SK-N-MC (cell line): ENCODE measurements at places on chromosomes 1 and 21.

GRCh38 chr1:29683472-29683871 lies 447.1 kb downstream of the PTPRU start:
- no peak for DNase-seq

- no peak for DNase-seq
Measured at GRCh38 chr21:35284199-35284598, 235.1 kb upstream of the RUNX1 start.

- DNase-seq, result no peak
Measured at GRCh38 chr1:1629430-1630190, 2.4 kb upstream of the MMP23B start.

DNA sequence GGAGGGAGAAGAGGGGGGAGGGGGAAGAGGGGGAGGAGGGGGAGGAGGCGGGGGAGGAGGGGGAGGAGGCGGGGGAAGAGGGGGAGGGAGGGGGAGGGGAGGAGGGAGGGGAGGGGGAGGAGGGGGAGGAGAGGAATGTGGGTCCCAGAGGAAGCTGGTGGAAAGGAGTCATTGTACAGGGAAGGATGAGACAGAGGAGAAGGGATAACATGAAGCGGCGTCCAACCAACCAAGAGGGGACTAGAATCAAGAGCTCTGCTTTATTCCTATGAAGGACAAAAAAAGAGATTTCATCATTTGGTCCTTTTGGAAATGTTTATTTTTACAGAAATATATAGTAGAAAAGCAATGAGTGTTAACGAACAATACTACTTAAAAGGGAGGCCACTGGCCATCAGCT lies 24.5 kb downstream of the COA6 start:
- DNase-seq, result no peak

GRCh38 chr1:115074839-115075534 lies 14.3 kb downstream of the TSPAN2 start:
- DNase-seq, result no peak

DNA sequence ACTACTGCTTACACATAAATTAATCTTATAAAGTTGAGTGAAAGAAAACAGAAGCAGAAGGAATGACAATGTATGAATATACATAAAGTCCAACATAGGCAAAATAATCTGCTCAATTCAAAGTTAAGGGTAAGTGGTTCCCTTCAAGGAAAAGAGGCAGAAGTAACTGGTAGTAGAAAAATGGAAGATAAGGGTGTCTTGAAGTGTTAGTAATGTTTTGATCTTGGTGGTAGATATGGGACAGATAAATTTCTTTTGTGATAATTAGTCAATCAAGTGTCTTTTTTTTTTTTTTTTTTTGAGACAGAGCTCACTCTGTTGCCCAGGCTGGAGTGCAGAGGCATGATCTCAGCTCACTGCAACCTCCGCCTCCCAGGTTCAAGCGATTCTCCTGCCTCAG lies 12.7 kb downstream of the USP48 start:
- no peak for DNase-seq

DNA sequence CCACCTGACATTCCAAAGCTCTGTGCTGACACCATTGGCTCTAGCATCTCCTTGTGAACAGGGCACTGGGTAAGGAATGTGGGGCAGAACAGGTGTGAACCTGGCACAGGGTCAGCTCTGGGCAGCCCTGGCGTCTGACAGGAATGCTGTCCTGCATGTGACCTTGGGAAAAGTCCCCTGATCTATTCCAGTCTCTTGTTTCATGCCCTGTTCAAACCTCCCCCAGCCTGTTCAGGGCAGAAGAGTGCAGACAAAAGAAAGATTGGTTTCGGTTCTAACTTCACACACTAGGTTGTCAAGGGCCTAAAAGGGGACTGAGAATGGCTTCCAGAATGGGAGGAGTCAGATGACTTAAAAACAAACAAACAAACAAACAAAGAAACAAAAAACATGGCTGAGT lies 27.6 kb upstream of the SDHB start:
- no peak for DNase-seq

- DNase-seq, result no peak
Measured at GRCh38 chr1:53061123-53061858, 722 bp upstream of the PODN start.

DNA sequence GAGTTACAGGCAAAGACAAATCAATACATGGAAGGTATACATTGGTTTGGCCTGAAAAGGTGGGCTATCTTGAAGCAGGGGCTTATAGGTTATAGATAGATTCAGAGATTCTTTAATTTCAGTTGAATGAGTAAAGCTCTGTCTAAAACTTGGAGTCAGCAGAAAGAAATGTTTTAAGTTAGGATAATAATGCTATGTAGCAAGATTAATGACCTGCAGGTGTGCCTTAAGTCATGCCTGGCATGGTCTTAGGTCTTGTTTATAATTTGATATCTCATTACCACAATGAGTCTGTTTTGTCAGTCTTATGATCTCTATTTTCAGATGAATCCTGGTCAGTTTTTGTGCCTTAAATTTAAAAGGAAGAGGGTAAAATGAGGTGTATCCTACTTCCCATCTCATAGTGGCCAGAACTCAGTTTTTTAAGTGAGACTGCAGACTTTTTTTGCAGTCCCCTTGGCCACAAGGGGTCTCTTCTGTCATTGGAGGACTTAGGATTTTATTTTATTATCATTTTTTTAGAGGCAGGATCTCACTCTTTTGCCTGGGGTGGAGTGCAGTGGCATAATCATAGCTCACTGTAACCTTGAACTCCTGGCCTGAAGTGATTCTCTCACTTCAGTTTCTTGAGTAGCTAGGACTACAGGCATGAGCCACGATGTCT lies 21.3 kb upstream of the PGBD2 start:
- DNase-seq, result no peak

DNA sequence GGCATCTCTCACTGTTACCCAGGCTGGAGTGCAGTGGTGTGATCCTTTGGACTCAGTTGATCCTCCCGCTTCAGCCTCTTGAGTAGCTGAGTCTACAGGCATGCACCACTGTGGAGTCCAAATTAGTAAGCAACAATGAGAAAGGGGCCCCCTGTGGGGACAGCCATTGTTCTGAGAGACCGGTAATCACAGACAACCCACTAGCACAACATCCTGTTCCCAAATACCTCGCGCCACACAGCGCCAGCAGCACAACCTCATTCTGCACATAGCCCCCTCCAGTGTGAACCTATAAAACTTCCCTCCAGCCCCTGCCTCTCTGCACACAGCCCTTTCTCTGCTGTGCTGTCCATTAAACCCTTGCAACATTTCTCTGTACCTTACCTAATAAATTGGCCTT lies 226.4 kb downstream of the DYRK1A start:
- DNase-seq, result no peak

GRCh38 chr1:212237651-212238050 lies 47.6 kb upstream of the PPP2R5A start:
- no peak for DNase-seq

DNA sequence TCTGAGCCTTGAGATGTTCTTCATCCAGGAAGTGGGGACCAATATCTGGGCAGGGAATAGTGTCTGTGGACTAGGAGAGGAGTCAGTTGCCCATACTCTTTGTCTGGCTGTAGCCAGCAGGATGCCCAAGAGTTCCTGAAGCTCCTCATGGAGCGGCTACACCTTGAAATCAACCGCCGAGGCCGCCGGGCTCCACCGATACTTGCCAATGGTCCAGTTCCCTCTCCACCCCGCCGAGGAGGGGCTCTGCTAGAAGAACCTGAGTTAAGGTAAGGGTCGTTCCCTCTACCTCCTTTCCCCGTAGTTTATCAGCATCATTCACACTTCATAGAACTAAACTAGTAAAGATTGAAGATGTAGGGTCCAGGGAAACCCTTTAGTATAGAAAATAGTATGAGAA lies 3.4 kb upstream of the PPOX start:
- no peak for DNase-seq

GRCh38 chr1:212412374-212412773 lies 2.3 kb downstream of the PACC1 start:
- no peak for DNase-seq

DNA sequence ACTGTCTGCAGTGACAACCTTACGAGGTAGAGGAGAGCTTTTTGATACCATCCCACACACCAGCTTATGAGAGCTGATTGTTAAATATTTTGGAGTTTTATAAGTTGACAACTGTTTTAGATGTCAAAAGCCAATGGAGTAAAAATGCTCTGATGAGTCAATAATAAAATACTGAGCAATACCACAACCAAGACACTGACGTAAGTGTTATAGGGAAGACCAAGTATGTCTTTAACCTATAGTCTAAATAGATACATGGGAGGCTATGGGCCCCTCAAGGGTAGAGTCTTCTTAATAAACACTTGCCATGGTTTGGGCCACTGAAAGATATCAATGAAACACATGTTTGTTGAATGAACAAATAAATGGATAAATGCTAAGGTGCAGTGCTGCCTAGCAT lies 49.2 kb downstream of the DUSP10 start:
- no peak for DNase-seq

DNA sequence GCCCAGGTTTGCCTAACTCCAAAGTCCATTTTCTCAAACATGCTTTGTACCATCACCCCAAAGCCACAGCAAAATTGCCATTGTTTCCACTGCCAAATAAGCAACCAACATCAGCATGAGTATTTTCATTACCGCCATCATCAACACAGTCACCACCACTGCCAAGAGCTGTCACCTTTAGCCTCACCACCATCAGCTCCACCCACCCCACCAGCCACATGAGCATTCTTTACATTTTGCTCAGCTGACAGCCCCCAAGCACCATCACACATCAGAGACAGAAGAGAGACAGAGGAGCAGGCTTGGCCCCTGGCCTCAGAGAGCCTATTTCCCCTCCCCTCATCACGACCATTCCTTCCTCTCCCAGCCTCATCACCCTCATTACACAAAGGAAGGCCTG lies 42.7 kb downstream of the TAS1R2 start:
- no peak for DNase-seq

- DNase-seq, result no peak
Measured at GRCh38 chr1:97271916-97272788, 550.6 kb downstream of the PTBP2 start.

- no peak for DNase-seq
Measured at GRCh38 chr1:107992347-107992746, 27.4 kb upstream of the VAV3 start.

DNA sequence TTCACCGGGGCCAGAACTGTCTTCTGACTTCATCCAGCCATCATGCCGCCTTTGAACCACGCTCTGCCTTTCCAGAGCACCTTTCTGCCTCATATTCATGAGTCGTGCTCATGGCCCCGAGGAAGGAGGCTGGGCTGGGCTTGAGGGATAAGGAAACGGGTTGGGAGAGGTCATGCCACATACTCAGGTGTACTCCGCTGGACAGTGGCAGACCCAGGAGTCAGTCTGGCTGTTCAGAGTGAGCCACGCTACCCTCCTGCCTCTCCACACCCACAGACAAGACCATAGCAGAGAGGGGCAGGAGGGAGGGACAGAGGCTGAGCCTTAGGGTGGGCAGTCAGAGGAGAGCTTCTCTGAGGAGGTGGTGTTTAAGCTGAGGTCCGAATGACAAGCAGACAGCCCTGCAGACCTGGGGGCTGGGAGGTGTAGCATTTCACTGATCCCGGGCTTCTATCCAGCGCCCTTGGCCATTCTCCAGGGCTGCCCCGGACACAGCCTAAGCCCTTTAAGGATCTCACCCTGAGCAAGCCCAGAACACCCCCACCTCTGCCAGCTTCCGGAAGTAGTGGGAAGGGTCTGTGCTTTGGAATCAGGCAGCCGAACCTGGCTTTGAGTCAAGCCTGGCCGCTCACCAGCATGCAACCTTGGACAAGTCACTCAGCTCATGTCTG lies 102.3 kb downstream of the LACTBL1 start:
- DNase-seq, result no peak

- DNase-seq, result no peak
Measured at GRCh38 chr21:43312011-43312410, 114.9 kb downstream of the SIK1 start.

DNA sequence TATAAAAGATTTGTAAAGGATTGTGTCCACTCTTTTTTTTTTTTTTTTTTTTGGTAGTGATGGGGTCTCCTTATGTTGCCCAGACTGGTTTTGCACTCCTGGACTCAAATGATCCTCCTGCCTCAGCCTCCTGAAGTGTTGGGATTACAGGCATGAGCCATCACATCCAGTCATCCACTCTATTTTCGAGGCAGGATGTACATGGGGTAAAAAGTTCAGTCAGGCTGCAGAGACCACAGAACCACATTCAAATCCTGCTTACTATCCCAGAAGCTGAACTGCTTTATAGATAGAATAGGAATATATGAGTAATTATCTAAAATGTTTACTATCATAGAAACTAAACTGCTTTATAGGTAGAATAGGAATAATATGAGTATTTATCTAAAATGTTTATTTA lies 26.0 kb upstream of the KCNK2 start:
- DNase-seq, result no peak

- DNase-seq, result no peak
Measured at GRCh38 chr1:113949007-113949406, 19.9 kb downstream of the HIPK1 start.

GRCh38 chr1:205187420-205187819 lies 24.1 kb downstream of the DSTYK start:
- DNase-seq, result no peak

GRCh38 chr1:53412285-53413174 lies 46.7 kb upstream of the DMRTB1 start:
- no peak for DNase-seq

DNA sequence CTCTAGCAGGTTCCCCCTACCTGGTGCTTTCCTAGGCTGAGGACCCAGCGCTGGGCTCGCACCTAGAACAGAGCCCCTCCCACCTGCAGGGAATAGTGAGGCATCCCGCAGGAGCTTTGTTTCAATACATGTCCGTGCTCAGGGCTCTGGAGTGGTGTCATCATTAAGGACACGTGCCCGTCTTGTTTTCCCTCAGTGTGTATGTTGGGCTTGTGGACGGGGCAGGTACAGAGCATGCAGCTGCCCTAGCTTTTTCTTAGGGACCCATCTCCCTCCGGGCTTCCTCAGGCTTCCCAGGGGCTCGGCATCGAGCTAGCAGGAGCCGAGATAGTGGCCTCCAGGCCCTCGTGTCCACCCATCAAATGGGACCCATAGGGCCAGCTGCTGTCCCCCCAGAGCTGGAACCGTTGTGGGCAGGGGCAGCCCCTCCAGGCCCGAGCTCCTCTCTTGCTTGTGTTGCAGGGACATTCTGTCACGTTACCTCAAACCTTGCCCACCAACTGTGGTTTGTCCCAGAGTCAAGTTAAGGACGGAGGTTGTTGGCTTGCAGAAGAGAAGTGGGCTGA lies 3.9 kb downstream of the TMEM201 start:
- no peak for DNase-seq

GRCh38 chr1:190436615-190437014 lies 41.0 kb downstream of the BRINP3 start:
- peak; percentile 48 for DNase-seq

DNA sequence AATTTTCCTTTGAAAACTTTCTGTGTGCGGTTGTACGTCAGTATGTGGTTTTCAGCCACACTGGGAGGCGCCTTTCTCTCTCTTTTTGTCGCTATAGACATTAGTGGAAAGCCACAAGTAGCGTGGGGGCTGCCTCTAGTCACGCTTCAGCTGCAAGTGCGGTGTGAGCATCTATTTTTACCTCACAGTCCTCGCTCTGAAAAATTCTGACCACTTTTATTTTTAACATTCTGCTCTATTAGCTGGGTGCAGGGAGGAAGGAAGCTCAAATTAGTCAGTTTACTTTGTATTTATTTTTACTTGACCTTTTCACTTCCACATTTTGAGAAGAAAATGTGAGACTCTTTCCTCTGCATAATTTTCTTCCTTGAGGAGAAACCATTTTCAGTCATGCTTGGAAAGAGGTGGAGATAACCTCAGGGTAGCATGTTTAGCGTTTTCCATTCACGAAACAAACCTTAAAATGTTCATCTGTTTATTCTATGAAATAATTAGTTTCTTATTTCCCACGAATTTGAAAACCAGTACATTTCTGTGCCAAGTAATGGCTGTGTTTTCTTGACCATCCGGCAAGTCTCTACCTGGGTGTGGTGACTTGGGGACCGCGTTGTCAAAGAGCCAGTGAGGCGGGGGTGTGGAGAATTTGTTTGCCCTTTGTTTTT lies 35.6 kb downstream of the ADARB1 start:
- no peak for DNase-seq
